ENCODE measurements at places on chromosomes 4 and X.

DNA sequence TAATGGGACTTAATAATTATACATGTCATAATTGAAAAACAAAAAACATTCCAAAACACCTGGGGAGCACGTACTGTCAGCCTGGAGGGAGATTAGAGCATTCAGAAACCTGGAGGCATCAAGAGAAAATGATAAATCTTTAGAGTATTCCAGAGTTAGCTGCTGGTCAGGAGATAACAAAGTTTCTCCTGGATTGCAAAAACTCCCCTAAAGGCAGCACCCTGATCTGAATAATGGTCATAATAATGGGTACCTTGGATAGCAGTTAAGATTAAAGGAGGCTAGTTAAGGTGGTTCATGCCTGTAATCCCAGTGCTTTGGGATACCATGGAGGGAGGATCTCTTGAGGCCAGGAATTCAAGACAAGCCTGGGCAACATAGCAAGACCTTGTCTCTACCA lies 15.9 kb upstream of the RAB40A start:
- DNase-seq: no peak

GRCh38 chr4:74374561-74375327 lies 9.8 kb downstream of the EREG start:
- no peak for DNase-seq

- no peak for DNase-seq
Observed at GRCh38 chrX:133538148-133538547, 122.9 kb upstream of the GPC4 start.

DNA sequence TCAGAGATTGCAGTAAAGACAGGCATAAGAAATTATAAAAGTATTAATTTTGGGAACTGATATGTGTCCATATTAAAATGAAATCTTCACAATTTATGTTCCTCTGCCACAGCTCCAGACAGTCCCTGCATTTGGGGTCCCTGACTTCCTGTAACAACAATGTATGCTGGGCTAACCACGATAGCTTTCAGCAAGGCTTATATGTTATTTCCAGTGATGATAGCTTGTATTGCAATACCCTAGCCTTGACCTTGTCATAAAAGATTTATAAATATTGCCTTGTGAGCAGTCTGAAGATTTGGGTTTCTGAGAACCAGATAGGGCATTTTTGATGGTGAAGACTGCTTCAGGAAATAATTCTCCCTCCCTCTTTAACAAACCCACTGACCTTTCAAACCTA lies 129.5 kb downstream of the PCDH10 start:
- DNase-seq: no peak

DNA sequence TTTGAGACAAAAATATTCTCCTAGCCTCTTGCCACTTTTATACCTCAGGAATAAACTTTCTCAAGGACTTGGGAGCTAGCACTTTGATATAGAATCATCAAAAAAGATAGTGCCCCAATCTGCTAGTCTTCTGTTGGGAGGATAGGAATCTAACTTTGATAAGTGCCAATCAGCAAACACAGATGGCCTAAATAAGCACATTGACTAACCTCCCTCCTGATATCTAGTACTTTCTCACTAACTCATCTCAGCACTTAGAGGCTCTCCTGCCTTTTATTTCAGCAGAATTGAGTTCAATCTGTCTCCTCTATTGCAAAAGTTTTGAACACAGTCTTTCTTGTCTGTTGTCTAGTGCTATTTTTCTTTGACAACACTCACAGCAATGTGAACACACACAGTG lies 798.4 kb upstream of the FTHL17 start:
- DNase-seq: no peak

GRCh38 chrX:37986893-37987292 lies 19.5 kb upstream of the SYTL5 start:
- DNase-seq: no peak

GRCh38 chr4:8273450-8273849 lies 3.9 kb downstream of the HTRA3 start:
- no peak for DNase-seq

DNA sequence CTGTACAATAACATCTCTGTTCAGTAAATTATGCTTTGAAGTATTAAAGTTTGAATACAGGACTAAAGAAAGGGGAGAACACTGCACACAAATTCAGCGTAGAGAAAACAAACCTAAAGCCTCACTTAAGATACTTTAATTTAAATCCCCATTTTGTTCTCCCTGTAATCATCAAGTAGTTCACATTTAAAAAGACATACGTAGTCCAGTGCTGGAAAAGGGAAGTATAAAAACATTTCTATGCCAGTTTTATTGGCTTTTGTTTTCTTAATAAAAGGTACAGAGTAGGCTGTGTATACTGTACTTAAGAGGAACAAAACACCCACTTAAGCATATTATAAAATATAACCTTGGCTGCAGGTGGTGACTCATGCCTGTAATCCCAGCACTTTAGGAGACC lies 101.6 kb downstream of the FGF16 start:
- DNase-seq: no peak

GRCh38 chr4:160877087-160877790 lies 1286.6 kb downstream of the FSTL5 start:
- DNase-seq: no peak

- DNase-seq: no peak
Observed at GRCh38 chrX:113594123-113594841, 753.7 kb upstream of the AMOT start.

GRCh38 chr4:182819751-182820150 lies 97.4 kb downstream of the DCTD start:
- DNase-seq: no peak

DNA sequence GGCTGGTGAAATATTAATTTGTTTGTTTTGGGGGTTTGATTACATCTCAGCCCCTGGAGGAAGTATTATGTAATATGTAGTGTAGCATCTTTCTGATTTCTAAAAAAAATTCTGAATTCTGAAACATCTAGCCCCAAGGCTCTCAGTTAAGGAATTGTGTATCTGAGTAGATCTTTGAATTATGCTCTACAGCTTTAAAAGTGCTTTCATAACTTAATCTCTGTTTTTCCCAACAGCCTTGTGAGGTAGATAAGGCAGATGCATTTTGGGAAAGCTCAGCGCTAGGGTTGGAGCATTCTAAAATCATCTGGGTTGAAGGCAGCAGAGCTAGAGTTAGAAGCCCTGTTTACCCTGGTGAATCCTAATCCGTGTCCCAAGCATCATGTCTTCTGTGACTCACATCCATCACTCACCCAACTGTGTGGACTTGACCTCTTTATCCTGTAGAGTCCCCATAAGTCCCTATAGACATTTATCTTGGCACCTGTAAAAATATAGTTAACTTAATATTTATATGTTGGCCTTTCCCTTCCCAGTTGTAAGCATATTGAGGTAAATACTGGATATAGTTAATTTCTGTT lies 49.8 kb downstream of the FNIP2 start:
- DNase-seq: no peak

GRCh38 chrX:68646421-68646820 lies 1.0 kb upstream of the STARD8 start:
- no peak for DNase-seq

DNA sequence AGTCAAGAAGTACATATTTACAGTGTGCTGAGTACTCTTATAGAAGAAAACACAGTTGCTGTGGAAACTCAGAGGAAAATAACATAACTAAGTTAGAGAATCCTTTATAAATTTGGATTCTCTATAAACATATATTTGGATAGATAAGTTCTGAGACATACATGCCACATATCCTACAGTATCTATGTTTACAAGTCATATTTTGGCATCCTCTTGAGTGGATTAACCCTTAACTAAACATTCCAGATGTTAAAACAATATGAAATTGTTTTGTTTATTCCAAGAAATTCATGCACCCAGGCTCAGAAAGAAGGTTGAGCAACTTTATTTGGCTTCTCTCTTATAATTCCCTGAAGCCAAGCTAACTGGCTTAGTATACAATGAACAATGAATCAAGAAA lies 267.2 kb downstream of the TEX13A start:
- no peak for DNase-seq

GRCh38 chr4:102451266-102451665 lies 49.9 kb upstream of the NFKB1 start:
- no peak for DNase-seq

DNA sequence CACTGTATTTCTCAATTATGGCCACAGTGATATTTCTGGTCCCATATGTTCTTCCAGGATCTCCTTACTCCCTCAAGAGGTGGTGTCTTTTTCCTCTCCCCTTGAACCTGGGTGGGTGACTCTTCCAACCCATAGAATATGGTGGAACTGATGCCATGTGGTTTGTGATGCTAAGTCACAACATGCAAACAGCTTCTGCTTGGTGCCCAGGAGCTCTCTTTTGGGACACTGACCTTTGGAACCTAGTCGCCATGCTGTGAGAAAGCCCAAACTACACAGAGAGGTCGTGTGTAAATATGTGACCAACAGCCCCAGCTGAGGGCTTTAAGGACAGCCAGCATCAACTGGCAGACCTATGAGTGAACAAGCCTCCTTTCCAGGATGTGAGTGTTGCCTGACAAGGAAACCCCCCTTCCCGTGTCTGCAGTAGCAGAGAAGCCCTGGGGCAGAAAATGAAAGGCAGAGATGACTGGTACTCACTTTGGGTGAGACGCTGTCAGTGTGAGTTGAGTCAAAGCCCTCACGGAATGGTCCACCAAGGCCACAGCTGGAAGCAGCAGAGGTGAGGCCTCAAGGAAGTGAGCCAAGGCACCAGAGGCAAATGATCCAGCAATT lies 223.4 kb downstream of the BCOR start:
- DNase-seq: no peak

- no peak for DNase-seq
Observed at GRCh38 chr4:98653890-98654867, 4.2 kb downstream of the TSPAN5 start.

DNA sequence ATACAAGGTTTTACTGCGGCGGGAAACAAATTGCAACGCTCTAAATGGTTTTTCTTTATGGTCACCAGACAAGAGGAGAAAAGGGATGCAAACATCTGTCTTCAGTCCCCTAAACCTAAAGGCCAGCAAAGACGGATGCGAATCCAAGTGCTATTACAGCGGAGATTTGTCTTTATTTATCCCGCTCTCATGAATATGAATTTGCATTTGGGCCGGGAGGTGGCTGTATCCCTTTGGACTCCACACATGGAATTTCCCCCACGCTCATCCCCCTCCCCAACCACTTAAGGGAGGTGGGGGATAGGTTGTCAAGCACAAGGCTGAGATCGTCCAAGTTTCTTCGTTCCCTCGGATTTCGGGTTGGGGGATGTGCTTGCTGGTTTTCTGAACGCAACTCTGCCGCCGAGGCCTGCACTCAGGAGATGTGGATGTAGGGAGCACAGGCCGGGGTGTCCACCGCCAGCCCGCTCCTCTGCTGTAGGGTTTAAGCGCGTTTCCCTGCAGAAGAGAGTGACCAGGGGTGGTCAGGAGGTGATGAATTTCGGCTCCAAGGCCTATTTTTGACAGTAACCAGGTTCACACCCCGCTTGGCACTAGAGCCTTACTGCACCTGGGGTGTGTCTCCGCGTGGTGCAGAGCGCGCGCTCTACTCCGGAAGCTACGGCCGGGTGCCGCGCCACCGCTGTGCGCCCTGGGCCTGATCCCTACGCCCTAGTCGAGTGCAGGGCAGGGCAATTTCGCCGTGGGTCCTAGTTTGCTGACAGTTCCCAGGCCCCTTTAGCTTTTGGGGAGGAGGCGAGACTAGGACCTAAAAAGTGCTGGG lies 2.3 kb upstream of the PHOX2B start:
- DNase-seq: no peak

GRCh38 chr4:181162676-181163075 lies 1080.5 kb upstream of the TENM3 start:
- DNase-seq: no peak

DNA sequence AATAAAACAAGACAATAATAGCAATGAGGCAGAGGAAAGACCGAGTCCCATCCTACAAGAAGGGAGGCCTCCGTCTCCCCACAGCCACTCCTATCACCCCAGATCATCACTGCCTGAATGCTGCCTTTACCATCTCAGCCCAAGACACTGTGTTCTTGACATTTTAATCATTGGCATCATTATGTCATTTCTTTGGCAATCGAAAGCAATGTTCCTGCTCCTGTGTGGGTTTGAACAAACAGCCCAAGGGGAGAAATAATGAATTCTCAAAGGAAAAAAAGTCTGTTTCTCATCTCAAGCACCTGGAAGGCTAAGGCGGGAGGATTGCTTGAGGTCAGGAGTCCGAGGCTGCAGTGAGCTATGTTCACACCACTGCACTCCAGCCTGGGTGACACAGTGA lies 73.0 kb upstream of the ACSL1 start:
- no peak for DNase-seq

GRCh38 chr4:67719953-67720617 lies 19.1 kb upstream of the UBA6 start:
- DNase-seq: no peak

- DNase-seq: no peak
Observed at GRCh38 chrX:26192204-26192603, at the start of gene MAGEB6. Gene MAGEB6 (plus strand): TSS chrX:26192440. CDS start chrX:26193847, 1,407 bp downstream.

GRCh38 chr4:146029147-146029546 lies 90.5 kb upstream of the ZNF827 start:
- no peak for DNase-seq

DNA sequence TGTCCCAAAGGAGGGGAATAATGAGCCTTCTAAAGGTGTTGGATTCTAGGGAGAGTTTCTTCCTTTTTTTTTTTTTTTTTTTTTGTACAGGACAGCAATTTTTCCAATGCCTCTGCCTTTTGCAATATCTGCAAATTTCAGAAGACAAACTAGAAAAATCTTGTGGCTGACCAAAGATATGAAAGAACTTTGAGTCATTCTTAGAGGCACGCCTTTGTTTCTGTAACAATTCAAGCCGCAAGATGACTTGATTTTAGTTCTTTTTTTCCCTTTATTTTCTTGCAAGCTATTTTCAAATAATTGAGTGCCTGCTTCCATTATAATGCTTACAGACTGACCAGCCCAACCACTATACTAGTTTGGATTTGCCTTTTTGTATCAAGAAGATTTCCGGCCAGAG lies 47.6 kb upstream of the UXT start:
- DNase-seq: no peak

All from KG1 (cell line).